ENCODE measurements at places on chromosomes 3 and 15.

- no peak for DNase-seq
Measured at GRCh38 chr3:48369693-48370332, 2.2 kb upstream of the FBXW12 start.

GRCh38 chr3:140270329-140270728 is 335.3 kb downstream of the CLSTN2 start:
- DNase-seq: no peak

DNA sequence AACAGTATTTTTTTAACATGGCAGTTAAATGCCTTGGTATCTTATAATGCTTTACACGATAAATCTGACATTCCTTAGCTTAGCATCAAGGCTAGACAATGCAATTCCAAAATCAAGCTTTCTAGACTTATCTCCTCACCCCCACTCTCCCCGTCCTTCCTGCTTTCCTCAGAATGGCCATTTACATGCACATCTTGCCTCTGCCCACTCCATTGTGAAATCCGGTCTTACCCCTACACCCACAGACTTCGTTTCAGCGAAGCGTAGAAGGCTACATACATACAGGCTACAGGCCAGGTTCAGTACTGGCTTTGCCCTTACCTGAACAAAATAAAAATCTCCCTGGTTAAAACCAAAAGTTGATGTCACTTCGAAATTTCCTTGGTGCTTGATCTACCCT is 58.6 kb upstream of the SLC12A8 start:
- no peak for DNase-seq

GRCh38 chr3:111033470-111034050 is 38.1 kb upstream of the NECTIN3 start:
- no peak for DNase-seq

DNA sequence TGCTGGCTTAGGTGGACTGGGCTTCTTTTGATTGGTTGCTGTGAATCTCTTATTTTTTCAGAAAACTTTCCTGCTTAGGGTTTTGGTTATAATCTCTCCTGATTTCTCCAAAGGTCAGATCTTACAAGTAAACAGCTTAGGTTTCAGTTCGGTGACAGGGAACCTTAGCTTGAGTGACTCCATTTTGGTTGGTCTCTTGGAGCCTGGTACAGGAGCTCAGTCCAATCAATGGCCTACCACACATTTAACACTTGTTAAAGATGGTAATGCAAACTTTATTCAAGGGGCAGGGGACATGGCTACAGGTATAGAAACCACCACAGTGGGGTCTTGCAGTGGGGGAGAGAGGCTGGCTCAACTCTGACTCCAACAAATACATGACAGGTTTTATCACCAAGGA is 180.9 kb upstream of the THBS1 start:
- DNase-seq: no peak

DNA sequence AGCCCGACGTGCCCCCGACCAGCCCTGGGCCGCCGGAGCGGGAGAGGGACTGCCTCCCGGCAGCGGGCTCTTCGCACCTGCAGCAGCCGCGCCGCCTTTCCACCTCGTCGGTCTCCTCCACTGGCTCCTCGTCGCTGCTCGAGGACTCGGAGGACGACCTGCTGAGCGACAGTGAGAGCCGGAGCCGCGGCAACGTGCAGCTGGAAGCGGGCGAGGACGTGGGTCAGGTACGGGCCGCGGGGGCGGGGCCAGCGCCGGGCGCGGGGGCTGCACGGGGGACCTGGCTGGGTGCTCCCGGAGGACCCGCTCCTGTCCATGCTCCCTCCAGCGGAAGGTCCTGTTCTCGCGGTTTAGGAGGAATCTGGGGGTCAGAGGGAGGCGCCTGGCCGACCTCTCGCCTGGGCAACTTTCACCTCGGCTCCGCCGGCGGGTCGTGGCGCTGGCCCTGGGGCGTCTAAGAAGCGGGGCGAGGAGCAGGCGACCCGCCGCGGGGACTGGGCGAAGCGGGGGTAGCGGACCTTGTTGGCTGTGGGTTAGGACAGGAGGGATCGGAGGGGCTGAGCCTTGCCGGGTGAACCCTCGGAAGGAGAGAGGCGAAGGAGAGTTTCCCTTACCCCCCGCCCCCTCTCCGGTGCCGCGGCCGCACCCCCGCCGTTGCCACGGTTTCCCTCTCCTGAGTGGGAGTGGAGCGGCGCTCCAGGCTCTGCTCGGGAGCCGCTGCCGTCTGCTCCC is 682 bp downstream of the ITPKA start:
- DNase-seq: no peak

DNA sequence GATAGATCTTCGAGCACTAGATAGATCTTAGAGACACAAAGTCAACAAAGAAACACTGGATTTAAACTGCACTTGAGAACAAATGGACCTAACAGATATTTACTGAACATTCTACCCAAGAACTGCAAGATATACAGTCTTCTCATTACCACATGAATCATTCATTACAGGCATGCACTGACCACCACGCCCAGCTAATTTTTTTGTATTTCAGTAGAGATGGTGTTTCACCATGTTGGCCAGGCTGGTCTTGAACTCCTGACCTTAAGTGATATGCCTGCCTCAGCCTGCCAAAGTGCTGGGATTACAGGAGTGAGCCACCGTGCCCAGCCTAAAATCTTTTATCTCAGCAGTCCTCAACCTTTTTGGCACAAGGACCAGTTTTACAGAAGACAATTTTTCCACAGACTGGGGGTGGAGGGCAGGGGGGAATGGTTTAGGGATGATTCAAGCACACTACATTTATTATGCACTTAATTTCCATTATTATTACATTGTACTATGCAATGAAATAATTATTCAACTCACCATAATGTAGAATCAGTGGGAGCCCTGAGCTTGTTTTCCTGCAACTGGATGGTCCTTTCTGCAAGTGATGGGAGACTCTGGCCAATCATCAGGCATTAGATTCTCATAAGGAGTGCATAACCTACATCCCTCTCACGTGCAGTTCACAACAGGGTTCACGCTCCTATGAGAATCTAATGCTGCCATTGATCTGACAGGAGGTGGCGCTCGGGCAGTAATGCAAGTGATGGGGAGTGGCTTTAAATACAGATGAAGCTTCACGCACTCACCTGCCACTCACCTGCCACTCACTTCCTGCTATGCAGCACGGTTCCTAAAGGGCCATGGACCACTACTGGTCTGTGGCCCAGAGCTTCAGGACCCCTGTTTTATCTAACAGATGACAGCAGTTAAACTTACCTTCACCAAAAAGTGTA is 21.7 kb downstream of the CSNK1G1 start:
- no peak for DNase-seq

GRCh38 chr3:42190701-42191442 is 75.1 kb downstream of the CCK start:
- peak; percentile 55 for DNase-seq

- no peak for DNase-seq
Measured at GRCh38 chr3:56864090-56864489, 62.3 kb upstream of the ARHGEF3 start.

GRCh38 chr15:96335411-96336024 is 5.0 kb downstream of the NR2F2 start:
- no peak for DNase-seq

- no peak for DNase-seq
Measured at GRCh38 chr3:66399529-66400232, 101.1 kb downstream of the LRIG1 start.

- no peak for DNase-seq
Measured at GRCh38 chr3:14793126-14793857, 25.5 kb upstream of the FGD5 start.

GRCh38 chr3:161649900-161650484 is 153.4 kb downstream of the OTOL1 start:
- no peak for DNase-seq

DNA sequence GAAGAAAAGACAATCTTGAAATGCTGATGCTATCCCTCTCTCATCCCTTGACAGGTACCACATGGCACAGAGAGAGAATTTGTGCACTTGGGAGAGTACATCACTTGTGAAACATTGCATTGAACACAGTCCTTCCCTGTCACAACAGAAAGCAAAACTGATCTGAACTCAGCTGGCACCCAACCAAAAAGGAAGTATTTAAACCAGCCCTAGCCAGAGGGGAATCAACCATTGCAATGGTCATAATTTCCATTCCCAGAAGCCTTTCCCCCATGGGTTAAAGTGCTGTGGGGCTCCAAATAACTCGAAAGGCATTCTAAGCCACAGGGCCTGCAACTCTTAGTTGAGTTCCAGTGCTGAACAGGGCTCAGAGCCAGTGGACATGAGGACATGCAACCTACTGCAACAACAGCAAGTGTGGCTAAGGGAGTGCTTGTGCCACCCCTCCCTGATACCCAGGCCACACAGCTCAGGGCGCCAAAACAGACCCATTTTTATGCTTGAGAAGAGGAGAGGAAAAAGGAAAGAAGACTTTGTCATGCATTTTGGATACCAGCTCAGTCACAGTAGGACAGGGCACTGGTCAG is 530.8 kb upstream of the BCHE start:
- no peak for DNase-seq

- DNase-seq: no peak
Measured at GRCh38 chr15:78732634-78733033, 78.6 kb downstream of the ADAMTS7 start.

GRCh38 chr15:99992611-99993231 is 259.5 kb upstream of the LYSMD4 start:
- DNase-seq: no peak

DNA sequence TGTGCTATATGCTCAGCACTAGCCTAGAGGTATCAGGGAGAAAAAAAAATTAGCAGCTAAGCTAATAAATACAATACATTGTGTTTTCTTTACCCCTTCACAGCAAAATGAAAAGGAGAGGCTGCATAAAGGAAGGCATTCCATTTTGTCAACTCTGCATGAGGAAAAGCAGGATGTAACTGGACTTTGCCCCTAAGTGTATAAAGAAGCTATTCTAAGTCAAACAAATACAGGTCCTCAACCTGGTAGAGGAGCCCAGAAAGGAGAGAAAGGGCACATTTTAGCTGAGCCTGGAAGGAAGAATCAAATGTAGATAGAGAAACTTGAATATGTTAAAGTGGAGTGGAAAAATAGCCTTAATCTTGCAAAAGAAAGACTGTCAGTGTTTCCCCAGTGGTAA is 89.0 kb upstream of the SPRED1 start:
- DNase-seq: no peak

GRCh38 chr3:64341296-64341695 is 116.0 kb upstream of the PRICKLE2 start:
- no peak for DNase-seq

DNA sequence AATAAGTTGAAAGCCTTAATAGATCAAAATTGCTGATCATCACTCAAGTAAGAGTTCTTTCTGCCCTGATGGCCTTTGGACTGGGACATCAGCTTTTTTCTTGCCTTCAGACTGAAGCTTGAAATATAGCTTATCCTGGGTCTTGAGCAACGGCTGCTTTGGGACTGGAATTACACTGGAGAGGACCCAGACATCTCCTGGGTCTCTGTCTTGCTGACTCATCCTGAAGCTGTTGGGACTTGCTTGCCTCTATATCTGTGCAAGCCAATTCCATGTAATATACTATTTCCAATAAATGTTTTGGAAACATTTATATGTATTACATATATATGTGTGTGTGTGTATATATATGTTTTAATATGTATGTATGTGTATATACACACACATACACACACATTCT is 260.2 kb downstream of the PDZRN3 start:
- no peak for DNase-seq

DNA sequence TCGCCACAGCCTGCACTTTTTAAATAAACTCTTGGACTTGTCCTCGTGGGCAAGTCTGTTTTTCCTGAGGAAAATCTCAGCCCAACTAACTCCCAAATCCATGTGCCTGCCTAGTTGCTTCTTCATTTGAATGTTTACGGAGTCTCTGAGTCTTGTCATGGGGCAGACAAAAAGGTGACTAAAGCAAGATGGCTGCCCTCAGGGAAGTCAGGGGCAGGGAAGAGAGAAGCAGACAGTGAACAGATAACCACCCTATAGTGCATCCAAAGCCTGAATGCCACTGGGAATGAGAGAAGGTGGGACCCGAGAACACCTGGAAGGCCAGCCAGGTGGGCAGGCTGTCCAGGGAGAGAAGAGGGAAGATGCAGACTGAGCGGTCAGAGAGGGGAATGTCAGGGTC is 21.4 kb downstream of the CCDC12 start:
- no peak for DNase-seq

GRCh38 chr15:48609486-48609885 is 36.0 kb downstream of the FBN1 start:
- DNase-seq: no peak

- DNase-seq: no peak
Measured at GRCh38 chr3:143298886-143299535, 179.4 kb downstream of the CHST2 start.

DNA sequence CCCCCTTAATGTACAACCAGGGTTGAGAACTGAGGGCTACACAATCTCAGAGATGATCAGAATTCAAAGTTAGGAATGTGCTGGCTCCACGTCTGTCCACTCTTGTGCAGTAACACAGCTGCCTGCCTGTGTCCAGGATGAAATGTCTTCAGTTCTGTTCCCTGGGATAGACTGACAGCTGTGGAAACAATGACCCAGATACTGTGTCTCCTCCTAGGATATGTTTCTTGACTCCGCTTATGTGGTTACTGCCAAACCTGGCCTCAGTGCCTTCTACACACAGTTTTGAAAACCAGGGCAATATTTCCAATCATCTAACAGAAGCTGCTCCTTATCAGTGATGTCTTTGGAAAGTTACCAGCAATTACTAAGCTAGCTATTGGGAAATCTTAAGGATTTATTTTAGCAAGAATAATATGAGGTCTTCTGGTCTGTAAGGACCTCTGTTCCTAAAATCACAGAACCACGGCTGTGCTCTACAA is 67.6 kb downstream of the NOX5 start:
- DNase-seq: no peak

DNA sequence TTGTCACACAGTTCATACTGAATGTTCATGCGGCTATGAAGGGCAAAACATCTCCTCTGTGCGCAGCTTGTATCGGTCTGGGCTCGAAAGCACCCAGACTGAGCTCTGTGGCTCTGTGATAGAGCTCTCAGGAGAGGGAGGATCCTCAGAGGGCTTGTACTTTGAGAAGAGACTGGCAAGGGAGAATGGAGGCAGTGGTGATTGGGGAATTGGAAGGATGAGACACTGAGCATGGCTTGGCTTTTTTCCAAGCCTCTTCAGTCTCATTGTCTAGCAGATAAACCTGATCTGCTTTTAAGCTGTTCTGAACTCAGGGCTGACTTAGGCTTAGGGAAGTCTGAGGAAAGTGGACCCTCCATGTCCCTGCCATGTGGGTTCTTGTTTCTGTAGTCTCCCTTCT is 43.0 kb downstream of the RAD54L2 start:
- DNase-seq: no peak

DNA sequence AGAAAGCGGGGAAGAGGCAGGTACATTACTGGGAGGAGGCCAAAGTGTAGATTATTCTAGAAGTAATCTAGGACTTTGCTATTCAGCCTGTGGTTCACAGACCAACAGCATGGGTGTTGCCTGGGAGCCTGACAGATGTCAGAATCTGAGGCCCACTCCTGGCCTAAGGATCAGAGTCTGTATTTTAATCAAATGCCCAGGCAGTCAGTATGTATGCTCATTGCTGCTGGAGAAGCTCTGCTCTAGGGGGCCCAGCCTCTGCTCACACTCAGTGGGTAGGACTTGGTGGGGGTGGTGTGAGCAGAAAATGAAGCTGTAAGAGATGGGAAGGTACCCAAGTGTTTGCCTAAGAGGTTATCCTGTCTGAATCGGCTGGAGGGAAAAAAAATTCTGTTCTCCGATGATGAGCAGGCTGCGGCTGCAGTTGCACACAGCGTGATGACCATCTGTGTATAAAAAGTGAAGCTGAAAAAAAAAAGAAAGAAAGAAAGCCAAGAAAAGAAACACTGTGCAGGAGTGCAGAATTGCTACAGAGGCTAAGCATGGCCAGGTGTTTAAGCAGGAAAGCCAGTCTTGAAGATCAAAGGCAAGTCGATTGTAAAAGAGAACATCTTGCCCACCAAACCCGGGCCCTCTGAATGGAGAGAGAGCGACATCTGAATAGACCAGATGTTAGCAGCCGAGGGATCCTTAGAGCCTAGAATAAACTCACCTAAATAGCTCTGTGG is 65.2 kb downstream of the EIF4E3 start:
- no peak for DNase-seq

All from SW 1271 (cell line).